SK-N-SH (cell line): ENCODE measurements at places on chromosomes 13 and 19.

DNA sequence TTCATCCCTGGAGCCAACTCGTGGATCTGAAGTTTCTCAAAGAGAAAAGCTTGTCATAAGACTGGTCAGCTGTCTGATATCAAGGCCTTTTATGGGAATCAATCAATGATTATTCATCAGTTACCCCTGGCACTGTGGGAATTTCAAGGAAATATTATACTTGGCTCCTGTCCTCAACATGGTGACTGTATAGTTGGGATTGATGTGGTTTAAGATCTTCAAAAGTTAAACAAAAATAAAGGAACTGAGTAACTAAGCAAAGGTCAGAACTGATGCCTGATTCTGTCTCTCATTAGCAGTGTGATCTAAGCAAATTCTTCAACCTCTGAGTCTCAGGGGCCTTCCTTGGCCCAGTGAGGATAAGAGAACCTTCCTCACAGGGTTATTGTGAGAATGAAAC lies 22.2 kb upstream of the SERPINE3 start:
- DNase-seq = no peak

DNA sequence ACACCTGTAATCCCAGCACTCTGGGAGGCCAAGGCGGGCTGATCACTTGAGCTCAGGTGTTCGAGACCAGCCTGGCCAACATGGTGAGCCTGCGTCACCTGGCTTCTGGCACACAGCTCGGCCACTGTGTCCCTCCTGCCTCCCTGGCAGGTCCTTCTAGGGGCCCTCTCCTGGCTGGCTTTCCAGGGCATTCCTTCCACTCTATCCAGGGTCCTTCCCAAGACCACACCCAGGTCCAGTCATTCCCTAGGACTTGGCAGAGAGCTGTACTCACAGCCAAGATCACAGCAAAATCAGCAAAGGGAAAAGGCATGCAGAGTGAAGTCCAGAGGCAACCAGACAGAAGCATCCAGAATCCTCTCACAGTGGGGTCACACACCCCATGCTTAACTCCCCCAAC lies 9.7 kb upstream of the HSH2D start:
- no peak for DNase-seq

GRCh38 chr13:20519875-20520274 lies 5.8 kb downstream of the CRYL1 start:
- no peak for DNase-seq

DNA sequence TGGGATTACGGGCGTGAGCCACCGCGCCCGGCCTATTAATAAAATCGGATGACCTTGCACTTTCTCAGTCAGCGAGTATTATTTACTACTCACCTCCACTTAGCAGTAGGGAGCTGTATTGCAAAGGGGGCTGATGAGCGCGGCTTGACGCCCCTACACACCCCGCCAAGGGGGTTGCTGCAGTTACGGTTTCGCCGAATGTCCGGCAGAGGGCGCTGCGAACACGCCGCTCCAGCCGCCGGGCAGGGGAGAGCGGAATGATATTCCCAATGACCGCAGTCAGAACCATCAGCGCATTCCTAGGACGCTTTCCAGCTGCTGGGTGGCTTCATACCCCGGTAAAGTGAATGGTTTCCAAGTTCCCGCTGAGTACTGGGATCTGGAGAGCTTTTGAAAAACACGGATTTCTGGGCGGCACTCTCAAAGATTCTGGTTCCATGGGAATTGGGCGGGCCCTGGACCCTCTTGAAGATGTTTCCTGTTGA lies 30.0 kb upstream of the TPT1 start:
- DNase-seq = peak; percentile 34

DNA sequence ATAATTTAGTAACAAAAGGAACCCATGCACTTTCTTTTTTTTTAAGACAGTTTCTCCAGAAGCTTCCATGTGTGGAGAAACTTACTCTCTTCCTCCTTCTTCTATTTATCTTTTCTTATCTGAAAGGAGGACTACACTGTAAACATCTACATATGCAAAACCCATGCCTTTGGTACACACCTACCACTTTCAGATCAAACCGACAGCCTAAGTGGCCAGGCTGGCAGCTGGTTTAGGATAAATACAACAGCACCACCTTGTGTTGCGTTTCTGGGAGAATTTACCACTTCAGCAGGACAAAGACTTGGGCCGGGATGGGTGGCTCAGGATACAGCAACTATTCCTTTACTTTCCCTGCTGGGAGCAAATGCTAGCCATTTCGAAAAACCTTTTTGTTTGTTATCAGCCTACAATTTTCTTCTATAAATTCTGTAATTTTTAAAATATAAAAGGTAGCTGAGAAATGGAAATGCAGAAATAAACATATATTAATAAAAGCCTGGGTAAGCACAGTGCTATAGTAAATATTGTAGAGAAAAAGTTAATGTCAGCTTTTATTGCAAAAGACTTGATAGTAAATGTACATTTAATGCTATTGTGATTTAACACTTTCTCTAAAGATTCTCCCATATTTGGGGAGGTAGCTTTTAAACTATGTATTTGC lies 94.0 kb upstream of the RFC3 start:
- peak; percentile 66 for DNase-seq

GRCh38 chr19:47058621-47059022 lies 10.2 kb upstream of the TMEM160 start:
- no peak for DNase-seq

- DNase-seq = no peak
These were observed 49.6 kb upstream of the ANKRD10 start for GRCh38 chr13:110964229-110965037.

DNA sequence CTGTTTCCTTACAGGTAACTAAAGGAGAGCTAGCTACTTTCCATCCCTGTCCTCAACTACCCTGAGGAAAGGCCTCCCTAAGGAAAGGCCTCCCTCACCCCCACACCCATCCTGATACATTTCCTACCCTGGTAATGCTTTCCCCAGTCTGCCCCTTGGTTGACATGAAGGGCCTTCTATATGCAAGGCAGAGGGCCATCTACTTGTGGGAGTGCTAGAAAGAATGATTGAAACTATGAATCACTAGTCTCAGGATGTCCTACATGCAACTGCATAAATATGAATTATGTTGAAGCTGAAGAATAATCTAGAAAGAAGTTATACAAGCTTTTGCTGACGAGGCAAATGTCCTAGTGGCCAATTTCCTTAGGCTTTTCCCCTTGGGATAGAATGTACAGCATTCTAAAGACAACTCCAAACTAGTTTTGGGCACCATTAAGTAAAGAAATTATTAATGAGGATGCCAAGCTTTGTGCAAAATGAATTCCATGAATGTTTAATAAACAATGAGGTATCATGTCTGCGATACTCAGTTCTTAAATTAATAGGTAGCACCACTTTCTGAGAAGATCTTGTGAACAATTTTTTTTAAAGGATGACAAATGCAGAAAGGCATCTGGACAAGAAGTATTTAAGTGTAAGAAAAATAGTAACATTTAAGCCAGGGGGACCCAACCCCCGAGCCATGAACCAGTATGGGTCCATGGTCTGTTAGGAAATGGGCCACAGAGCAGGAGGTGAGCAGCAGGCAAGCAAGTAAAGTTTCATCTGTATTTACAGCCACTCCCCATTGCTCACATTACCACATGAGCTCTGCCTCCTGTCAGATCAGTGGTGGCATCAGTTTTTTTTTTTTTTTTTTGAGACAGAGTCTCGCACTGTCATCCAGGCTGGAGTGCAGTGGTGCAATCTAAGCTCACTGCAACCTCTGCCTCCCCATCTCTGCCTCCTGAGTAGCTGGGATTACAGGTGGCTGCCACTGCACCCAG lies 223.0 kb downstream of the LHFPL6 start:
- DNase-seq = no peak

DNA sequence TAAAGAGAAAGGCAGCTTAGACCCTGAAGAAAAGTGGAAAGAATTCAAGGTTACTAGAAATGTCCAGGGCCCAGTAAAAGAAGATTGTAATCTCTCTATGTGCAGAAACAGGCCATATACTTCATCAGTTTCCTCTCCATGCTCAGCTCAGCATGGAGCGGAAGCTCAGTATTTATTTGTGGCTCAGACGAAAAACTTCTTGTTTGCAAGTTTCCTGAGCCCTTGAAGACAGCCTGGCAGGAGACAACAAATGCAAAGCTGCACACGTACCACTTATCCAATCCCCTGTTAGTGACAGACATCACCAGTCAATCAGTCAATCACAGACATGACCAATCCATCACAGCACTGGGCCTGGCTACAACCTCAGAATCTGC lies 8.1 kb upstream of the KLF2 start:
- no peak for DNase-seq

DNA sequence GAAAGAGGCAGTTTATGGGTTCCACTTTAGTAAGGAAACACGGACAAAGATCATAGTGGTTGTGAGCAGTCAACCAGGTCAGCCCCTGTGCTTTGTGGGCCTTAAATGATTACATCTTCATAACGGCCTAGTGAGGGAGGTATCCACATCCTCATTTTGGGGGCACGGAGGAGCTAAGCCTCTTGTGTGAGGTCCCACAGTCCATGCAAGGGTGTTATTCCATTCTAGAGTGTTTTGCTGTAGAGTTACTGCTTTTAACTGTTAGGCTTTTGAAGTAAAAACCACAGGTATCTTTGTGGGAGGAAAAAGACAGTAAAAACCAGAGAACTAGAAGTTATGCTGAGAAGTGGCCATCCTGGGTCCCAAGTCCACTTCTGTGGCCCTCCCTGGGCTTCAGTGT lies 4.0 kb downstream of the NOP53 start:
- no peak for DNase-seq

GRCh38 chr19:35337097-35337983 lies 8.4 kb downstream of the CD22 start:
- no peak for DNase-seq

DNA sequence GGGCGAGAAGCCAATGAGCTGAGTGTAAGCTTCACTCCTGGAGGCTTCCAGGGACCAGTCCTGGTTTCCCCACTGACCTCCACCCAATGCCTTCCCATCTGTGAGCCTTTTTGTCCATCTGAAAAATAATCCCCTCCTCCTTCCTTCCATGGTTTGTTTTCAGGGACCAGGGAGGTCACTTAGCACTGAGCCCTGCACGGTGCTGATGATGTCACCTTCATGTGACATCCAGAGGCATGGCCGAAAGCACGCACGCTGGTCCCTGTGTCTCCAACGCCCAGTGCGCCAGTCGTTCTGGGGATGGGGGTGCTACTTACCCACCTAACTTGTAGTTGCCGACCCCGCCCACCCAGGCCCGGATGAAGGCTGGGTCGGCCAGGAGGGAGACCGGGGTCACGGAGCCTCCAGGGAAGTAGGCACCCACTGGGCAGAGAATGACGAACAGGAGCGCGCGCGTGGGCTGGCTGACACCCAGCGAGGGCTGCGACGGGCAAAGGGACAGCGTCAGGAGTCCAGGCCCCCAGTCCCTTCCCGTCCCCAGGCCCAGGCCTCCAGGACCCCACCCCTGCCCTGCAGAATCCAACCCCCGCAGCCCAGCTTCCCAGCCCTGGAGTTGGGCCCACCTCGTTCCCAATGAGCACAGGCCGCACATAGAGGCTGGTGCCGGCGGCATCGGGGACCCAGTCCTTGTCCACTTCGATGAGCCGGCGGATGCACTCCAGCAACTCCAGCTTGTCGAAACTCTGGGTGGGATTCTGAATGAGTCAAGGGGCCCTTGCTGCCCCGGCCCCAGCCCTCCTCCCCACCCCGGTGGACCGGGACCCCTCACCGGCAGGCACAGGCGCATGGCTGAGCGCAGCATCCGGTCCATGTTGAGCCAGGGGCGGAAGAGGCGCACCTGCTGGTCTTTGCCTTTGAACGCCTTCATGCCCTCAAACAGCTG lies 11.2 kb downstream of the BCAT2 start:
- DNase-seq = no peak

- peak; percentile 95 for DNase-seq
These were observed 15.0 kb downstream of the CIC start for GRCh38 chr19:42284066-42284501.

- DNase-seq = no peak
These were observed 221.2 kb downstream of the ZNF536 start for GRCh38 chr19:30593356-30593755.

GRCh38 chr19:881385-882071 lies 11.5 kb downstream of the MED16 start:
- no peak for DNase-seq

DNA sequence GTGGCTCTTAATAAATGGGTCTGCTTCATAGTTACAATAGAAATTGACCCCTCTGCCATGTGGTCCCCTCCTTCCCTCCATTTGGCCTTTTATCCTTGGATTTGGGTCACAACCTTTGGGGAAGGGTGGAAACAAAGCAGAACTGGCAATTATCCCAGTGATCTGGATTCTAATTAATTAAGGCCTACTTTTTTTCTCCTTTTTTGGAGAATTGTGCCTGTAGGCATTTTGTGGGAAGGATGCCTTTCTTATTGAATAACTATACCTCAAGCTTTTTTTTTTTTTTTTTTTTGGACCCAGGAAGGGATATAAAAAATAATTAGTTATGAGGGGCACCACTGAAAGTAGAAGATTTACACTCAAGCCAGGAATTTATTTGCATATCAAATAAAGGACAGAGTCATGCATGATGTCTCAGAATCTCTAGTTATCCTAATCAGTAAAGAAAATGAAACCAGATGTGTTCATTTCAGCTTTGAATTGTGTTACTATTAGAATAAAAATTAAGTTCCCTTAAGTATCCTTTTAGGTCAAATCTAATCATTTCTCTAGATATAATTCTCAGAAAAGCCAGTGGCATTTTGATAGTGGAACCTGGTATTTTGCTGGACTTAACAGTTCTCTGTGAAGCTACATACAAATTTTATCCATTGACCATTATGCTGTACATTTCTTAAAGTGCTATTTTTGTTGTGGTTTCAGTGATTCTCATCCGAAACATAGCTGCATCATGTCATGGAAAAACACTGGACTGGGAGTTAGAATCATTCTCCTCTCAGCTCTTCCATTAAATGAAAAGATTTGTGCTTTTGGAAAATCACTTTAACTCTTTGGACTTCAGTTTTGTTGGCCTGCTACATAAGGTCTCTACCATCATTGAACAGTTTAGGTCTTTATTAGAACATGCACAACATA lies 129.3 kb downstream of the KCNRG start:
- no peak for DNase-seq

GRCh38 chr13:113565526-113566226 lies 18.9 kb upstream of the TFDP1 start:
- no peak for DNase-seq

- DNase-seq = no peak
These were observed 42.3 kb downstream of the LRCH1 start for GRCh38 chr13:46595136-46595884.

- no peak for DNase-seq
These were observed 51.8 kb downstream of the MLLT1 start for GRCh38 chr19:6227936-6228325.

GRCh38 chr19:2540251-2540645 lies 64.3 kb downstream of the GADD45B start:
- DNase-seq = no peak

GRCh38 chr19:55581145-55581822 lies 636 bp upstream of the ZNF579 start:
- no peak for DNase-seq
